Activated naive CD8-positive, alpha-beta T cell treated with anti-CD3 and anti-CD28 coated beads, Interleukin-2, amount 10 ng/mL, durations not matched to agents 7 days and 5 days (primary cell): ENCODE measurements at places on chromosomes 1 and 21. TPM values are rescaled to one million over a fixed set of nuclear protein-coding genes. Genes with fewer than 3 reads are reported as not detected.

DNA sequence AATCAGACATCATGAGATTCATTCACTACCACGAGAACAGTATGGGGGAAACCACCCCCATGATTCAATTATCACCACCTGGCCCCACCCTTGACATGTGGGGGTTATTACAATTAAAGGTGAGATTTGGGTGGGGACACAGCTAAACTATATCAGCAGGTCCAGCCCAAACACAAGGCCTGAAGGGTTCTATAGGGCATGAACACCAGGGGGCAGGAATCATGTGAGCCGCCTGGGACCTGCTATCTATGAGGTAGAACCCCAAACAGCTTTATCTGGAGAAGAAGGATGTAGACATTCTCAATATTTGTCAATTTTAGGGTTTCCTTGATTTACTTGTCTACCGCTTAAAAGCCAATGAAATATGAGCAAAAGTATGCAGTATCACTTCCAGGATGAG lies 294.9 kb upstream of the DEPDC1 start:
- no peak for DNase-seq

- DNase-seq, result no peak
Observed at GRCh38 chr1:235079443-235080296, 49.0 kb downstream of the TOMM20 start.

DNA sequence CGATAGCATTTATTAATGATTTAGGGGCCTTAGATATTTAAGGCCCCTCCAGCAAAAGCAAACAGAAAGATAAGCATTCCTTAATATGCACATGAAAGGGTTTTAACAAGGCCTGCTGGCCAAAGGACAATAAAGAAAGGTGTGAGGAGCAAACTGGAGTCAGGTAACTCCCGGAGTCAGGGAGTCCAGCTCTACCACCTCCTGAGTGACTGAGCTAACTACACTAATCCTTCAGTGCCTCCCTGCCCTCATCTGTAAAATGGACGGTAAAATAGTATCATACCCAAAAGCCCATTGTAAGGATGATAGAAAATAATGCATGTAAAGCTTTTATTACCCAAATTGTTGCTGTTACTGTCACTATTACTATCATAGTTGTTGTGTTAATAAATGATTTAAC lies 161.7 kb downstream of the SIPA1L2 start:
- DNase-seq, result no peak

DNA sequence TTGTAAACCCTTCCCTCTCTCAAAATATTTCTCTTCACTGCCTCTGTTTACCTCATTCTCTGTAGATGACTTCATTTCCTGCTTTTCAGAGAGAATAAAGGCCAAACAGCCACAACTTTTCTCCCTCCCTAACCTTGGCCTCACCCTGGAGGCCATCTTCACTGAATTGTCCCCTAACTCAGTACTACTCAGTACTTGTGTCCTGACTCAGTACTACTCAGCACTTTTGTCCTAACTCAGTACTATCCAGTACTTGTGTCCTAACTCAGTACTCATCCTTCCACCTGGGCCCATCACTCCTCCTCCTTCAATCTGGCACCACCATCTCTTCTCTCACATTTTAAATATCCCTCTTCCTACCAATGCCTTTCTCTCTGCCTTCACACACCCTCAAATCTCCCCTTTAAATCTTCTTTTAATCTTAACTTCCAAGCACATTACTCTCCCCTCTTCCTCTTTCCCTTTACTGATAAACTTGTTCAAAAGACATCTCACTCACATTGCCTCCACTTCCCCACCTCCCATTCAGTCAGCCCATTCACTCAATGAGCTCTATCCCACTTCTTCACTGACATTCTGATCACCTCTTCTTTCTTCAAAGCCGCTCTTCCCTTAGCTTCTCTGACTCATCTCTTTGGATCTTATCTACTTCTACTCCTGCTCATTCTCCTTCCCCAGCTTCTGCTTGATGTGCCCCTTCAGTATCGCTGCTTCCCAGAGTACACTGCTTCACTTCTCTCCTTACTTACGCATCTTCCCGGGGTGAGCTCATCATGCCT lies 121.4 kb downstream of the RNF220 start:
- DNase-seq, result no peak

GRCh38 chr1:246004301-246004700 lies 502.8 kb downstream of the SMYD3 start:
- DNase-seq, result no peak

DNA sequence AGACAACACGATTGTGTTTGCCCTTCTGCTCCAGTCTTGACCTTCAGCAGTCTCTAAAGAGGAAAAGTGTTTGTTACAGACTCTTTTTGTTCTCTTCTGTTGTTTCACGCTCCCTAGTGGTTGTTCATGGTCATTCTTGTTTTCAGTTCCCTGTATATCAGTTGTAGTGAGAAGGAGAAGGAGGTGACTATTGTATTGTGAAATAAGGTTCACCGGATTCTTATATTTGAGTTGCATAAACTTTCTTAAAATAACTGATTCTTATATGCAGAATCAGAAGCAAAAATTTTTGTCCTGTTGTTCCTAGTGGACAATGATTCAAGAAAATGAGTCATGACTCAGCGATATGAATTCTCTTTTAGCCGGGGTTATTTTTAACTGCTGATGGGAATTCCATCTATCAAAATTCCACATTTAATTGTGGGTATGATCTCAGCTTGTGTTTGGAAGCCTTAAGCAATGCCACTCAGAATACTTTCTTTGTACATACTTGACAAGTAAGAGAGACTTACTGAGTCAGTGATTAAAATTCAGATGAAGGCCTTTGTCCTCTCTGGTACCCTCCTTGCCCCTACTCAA lies 152.2 kb downstream of the CLEC20A start:
- DNase-seq, result no peak

DNA sequence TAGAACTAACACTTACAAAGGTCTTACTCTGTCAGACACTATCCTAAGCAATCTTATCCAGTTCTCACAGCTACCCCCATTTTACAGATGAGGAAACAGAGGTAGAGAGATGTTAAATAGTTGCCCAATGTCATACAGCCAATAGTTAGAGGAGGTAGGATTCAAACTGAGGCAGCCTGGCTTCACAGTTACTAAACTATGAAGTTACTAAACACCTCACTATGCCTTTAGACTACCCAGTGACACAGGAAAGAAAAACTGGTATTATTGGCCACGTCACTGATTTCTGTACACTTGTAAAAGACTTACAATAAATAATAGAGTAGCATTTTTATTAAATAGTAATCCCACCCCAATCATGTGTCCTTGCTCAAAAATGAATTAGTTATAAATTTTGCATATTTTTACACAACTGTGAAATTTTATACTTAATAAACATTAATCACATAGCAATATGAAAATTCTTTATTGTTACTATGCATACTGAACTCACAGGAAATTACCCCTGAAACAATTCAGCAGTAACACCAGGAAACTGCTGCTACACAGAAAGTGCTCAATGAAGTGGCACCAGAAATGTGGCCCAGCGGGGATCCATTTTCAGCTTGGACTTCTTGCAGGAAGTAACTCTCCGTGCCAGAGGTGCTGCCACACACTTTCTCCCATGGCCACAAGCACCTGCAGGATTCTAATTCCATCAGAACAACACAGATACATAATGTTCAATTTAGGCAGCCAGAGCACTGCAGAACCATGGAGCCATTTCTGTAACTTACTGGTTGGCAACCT lies 69.4 kb downstream of the VAV3 start:
- DNase-seq, result no peak

- DNase-seq, result no peak
Observed at GRCh38 chr1:55716610-55717009, 501.4 kb upstream of the USP24 start.

DNA sequence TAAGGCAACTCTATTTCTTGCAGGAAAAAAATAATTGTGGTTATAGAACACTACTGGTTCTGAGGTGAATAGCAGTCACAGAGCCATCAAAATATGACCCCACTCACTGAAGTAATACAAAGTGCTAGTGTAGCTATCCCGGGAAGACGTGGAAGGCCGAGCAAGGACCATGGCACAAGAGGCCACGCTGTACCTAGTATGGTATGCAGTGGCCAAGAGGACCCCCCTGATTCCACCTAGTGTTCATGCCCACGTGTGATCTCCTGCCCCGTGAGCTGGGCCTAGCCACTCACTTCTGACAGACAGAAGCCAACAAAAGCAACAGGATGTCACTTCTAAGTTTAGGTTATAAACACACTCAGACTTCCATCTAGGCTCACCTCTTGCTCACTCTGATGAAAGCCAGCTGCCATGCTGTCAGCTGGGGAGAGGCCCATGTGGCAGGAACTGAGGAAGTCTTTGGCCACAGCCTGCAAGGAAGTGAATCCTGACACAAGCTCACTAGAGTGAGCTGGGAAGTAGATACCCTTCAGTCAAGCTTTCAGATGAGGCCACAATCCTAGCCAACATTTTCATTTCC lies 21.7 kb upstream of the LSS start:
- no peak for DNase-seq

- DNase-seq, result no peak
Observed at GRCh38 chr1:224058303-224058702, 55.6 kb upstream of the FBXO28 start.

GRCh38 chr1:211511030-211511700 lies 19.2 kb upstream of the RD3 start:
- no peak for DNase-seq

DNA sequence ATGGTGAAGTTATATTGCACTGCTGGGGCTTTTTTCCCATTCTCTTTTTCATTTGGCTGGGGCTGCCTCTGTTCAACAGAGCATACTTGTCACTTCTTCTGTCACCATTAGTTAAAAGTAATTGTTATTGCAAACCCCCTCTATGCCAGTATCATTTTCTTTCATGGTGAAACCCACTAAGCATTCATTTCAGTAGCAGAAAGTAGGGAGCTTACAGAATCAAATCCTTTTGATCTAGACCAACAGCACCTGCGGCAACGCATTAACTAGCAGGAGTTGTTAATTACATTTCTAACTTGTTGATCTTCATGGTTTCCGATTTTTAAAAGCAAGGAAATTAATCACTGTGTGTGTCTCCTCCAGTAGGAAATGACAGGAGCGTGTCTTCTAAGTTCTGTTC lies 15.0 kb downstream of the SMYD2 start:
- no peak for DNase-seq

DNA sequence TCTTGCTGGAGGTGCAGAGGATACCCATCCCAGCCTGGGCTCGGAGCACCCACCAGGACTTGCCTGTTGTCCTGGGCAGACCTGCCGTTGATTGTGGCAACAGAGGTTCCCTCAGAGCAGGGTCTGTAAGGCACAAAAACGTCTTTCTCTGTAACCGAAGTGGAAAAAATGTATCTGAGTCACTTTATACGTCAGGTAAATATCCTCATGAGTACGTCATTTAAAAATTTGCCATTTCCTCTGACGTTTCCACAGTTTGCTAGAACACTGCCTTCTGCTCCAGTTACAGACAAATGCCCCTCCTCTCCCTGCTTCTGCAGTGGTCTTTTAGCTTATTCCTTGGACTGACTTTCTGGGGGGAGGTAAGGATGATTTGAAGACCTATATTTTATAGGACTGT lies 326.8 kb downstream of the HHAT start:
- DNase-seq, result no peak

DNA sequence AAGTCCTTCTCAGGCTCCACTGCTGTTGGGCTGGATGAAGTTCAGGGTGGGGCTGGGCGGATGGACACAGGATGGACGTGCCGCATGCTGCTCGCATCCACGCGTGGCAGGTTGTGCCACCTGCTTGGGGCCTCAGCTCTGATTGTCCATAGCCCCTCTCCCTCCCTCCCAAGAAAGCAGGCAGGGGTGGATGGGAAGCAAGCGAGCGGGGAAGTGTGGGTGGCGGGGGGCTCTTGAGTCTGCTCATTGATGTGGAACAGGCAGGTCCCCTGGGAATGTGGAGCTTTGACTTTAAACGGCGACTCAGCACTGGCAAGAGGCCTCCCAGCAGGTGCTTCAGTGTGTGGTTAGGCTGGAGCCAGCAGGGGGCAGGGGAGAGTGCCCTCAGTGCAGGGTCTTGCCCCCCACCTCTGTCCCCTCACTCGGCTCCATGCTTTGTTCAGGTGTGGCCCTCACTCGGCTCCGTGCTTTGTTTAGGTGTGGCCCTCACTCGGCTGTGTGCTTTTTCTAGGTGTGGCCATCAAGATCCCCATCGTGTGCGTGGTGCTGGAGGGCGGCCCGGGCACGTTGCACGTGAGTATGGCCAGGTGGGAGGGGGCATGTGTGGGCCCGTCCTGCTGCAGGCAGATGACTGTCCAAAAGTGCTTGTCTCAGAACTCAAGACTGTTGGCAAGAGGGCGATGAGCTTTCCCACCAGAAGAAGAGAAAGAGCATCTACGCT lies 23.9 kb downstream of the TRPM2 start:
- peak; percentile 20 for DNase-seq

The TEX38 gene
- total RNA-seq, result not detected

The CHRM3 gene
- 0.58 TPM for total RNA-seq

The CLIC6 gene
- 0.42 TPM for total RNA-seq

The SELENON gene
- total RNA-seq, result 11.4 TPM

The TOR1AIP2 gene
- total RNA-seq, result 45.6 TPM

The MYBPH gene
- total RNA-seq, result not detected
